ENCODE measurements at places on chromosomes 13 and 19.

GRCh38 chr19:55220525-55220924, 8.0 kb downstream of the TMEM86B start:
- DNase-seq: no peak

DNA sequence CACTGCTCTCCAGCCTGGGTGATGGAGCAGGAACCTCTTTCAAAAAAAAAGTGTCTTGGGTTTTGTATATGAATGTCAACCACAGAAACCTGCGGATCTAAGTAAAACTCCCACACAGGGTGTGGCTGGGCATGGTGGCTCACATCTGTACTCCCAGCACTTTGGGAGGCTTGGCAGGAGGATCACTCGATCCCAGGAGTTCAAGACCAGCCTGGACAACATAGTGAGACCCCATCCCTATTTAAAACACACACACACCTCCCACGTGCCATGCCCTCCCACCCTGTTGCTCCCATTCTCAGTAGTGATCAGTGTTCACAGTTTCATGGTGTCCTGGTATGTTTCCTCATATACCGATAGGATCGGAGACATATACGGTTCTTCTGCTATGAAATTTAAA, 9.2 kb downstream of the TMED1 start:
- DNase-seq: no peak

- DNase-seq: no peak
These were observed 751 bp downstream of the ERVK3-1 start for GRCh38 chr19:58305932-58306323.

- no peak for DNase-seq
These were observed 218.1 kb upstream of the ARGLU1 start for GRCh38 chr13:106786006-106786563.

DNA sequence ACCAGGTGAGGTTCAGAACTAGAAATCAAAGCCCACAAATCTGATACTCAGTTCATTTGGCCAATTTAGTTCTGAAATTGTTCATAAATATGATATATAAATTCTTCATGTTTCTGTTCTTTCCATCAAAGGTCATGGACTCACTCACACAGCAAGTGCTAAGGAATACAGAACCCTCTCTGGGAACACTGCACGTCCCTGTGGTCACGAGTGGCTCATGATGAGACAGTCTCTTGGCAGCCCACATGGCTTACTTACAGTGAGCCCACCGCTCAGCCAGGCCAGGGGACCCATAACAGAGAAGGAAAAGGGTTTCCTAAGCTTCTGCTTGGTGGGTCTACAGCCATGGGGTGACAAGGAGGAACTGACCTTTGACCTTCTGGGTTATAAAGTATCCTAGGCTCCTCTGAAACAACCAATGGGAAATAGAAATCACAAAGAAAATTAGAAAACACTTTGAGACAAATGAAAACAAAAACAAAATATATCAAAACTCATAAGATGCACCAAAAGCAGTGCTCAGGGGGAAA, 67.4 kb downstream of the CDADC1 start:
- DNase-seq: no peak

GRCh38 chr19:30167206-30167868, 204.8 kb upstream of the ZNF536 start:
- no peak for DNase-seq

DNA sequence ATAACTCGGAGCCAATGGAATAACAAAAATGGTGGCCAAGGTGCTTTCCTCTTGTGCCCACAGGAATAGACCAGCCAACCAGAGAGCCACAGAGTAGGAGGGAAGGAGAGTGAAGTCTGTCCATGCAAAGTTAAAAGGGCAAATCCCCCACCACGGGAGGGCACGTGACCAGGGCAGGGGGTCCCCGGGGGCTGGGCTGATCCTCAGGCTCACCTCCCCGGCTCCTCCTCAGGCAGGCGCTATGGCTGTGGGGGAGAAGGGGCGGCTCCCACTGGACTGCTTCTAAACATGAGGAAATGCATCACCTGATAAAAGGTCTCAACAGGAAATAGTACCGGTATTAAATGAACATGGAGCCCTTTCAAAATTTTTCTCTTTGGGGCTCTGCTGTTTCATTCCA, 73.2 kb upstream of the SLC15A1 start:
- no peak for DNase-seq

DNA sequence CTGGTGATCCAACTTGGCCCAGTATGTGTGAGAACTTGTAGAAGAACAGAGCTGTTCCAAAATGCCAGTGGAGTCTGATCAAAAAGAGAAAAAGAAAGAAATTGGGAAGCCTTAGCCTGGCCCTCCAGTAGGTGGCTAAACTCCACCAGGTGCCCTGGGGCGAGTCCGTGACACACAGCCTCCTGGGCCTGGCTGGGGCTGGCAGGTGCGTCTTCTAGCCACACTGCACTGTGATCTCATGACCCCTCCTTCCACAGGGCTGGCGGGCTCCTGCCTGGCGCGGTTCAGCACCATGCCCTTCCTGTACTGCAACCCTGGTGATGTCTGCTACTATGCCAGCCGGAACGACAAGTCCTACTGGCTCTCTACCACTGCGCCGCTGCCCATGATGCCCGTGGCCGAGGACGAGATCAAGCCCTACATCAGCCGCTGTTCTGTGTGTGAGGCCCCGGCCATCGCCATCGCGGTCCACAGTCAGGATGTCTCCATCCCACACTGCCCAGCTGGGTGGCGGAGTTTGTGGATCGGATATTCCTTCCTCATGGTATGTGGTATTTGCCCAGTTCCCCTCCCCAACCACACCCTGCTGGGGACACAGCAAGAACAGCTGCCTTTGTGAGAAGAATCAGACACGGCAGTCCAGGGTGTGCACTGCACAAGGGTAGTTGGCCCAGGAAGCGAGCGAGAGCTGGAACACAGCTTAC, 53.7 kb downstream of the RAB20 start:
- no peak for DNase-seq

DNA sequence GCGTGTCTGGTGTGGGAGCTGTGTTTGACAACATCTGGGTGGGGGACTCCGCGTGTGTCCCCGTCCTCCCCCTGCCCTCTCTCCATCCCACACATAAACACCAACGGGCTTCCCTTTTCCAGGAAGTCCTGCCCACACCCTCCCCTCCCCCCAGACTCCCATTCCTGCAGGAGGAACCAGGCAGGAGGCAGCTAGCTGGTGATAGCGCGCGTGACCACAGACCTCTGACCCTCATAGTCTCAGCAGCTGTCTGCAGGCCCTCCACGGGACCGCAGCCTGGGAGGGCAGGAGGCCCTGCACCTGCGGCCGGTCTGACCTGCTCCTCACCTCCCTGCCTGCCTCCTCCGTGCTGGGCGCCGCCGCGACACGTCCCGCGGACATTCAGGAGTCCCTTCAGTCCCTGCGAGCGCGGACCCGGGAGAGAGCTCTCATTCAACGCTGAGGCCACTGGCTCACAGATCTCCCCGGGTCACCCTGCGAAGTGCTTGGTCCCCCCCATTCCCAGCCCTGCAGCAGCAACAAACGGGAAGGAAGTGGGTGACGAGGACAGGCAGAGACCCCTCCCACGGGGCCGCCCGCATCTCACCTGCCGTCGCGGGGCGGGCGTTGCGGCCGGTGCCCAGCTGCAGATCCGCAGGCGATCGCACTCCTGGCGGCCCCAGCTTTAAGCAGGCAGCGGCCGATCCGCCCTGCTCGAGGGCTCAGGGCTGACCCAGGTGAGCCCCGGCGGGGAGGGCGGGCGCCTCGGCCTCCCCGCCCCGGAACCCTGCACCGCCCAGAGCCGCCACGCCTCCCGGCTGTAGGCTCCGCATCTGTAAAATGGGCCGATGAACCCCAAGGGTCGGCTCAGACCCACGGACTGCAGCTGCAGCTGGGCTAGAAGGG, 1.1 kb upstream of the ACP5 start:
- DNase-seq: no peak

DNA sequence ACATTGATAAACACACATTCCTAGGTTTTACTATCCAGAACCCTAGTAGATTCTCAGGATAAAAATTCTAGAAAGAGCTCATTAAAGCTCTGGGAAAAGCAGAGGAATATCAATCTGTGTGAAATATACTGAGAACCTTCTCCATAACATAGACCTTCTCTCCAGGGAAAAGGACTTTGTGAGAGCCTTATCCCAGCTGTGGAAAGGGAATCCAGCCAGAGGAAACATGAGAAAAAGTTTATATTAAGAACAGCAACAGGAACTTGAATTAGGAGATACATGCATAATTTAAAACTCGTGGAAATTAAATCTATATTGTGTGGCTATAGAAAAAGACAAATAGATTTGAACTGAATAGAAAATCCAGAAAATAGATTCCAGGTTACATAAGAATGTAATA, 1639.9 kb downstream of the EFNB2 start:
- DNase-seq: no peak

DNA sequence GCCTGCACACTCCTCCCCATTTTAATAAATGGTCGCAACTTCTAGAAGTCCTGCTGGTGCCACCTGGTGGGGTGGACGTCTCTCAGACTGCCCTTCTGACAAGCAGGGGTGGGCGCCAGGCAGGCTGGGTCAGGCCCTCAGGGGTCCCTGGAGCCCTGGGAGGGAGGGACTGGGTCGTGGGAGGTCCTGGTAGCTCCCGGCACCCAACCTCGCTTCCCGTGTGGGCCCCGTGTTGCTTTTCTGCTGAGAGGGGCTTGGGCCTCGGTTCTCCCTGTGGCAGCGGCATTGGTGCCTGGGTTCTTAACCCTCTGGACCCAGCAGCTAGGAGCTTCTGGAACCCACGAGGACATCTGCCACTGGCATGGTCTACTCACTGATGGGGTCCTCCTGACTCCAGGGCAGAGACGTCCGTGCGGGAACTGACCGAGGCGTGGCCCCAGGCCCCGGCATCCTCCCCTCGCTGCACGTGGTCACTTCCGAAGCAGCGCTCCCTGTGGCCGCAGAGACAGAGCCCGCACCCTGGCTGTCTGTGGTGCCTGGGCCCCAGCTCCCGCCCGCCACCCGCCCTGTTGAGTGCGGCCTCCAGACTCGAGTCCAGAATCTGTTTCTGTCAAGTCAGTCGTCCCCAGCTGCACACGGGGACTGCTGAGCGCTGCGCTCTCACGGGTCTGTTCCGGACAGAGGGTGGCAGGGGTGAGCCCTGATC, 6.0 kb upstream of the TMPRSS9 start:
- no peak for DNase-seq

- peak; percentile 14 for DNase-seq
These were observed 16.0 kb downstream of the SPATA13 start for GRCh38 chr13:24176351-24177101.

DNA sequence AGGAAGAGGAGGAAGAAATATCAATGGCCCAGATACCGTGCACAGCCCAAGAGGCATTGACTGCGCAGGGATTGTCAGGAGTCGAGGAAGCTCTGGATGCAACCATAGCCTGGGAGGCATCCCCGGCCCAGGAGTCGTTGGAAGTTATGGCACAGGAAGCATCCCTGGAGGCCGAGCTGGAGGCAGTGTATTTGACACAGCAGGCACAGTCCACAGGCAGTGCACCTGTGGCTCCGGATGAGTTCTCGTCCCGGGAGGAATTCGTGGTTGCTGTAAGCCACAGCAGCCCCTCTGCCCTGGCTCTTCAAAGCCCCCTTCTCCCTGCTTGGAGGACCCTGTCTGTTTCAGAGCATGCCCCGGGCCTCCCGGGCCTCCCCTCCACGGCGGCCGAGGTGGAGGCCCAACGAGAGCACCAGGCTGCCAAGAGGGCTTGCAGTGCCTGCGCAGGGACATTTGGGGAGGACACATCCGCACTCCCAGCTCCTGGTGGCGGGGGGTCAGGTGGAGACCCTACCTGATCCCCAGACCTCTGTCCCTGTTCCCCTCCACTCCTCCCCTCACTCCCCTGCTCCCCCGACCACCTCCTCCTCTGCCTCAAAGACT, 36.0 kb downstream of the KEAP1 start:
- DNase-seq: no peak

GRCh38 chr13:111567637-111568036, 247.2 kb downstream of the TEX29 start:
- DNase-seq: no peak

DNA sequence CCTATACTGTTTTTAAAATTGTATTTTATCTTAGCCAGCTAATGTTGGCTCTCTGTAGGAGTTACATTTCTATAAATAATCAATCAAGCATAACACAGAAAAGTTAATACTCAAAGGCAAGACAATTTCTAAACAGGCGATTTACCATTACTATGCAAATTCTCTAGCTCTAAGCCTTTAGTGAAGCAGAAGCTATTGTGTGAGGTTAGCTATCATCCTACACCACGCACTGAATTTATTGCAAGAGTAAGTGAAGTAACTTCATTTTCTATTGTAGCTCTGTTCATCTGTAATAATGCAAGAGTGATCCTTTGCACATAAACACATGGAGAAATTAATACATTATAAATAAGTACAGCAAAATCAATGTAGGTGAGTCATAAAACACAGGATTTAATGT, 439.3 kb downstream of the PCDH9 start:
- no peak for DNase-seq

DNA sequence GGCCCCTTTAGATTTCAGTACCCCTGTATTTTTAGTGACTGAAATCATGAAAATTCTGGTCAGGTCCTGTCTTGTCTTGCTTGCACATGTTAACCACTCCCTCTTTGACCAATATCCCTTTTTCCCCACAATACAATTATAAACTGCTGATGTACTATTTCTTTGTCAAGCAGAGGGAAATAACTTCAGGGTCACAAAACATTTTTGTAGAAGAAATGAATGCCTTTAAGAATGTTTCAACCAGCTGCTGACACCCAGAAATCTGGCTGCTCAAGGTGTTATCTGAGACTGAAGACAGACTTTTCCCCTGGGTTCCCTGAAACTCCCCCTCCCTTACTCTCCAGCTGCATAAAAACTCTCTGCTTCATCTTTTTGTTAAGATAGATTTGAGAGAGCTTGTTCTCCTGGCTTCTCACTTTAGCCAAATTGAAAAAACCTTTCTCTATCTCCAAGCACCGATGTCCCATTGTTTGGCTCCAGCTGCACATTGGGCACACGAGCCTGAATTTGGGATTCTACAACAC, 18.4 kb upstream of the ACOD1 start:
- DNase-seq: no peak

GRCh38 chr13:111319521-111319920, 921 bp upstream of the TEX29 start:
- no peak for DNase-seq

GRCh38 chr13:110965038-110965754, 50.3 kb upstream of the ANKRD10 start:
- no peak for DNase-seq

- no peak for DNase-seq
These were observed 82.8 kb downstream of the FRY start for GRCh38 chr13:32114284-32114950.

- no peak for DNase-seq
These were observed 3.1 kb downstream of the SLITRK5 start for GRCh38 chr13:87674247-87674738.

All from anterior cingulate cortex (tissue), 58 donors.